Activated naive CD4-positive, alpha-beta T cell (primary cell): ENCODE measurements at places on chromosomes 3 and 15.

GRCh38 chr15:74209997-74210671 lies 7.5 kb upstream of the STRA6 start:
- no peak for DNase-seq

DNA sequence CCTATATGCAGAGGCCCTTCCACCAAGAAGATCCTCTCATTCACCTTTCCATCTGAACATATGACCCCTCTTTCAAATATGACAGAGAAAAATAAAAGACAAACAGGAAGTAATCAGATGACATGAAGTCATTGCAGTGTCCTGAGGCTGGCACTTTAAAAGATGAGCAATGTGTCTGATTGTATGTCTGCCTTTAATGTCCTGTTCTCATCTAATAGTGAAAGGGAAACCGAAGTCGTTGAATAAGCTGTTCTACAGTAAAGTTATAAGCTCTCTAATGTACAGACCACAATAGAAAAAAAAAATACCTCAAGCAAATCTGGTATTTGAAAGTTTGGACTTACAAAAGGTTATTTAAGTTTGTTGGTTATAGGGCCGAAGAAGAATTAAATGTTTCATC lies 243.0 kb downstream of the CLSTN2 start:
- DNase-seq = no peak

- no peak for DNase-seq
Observed at GRCh38 chr3:186510374-186511079, 33.7 kb downstream of the CRYGS start.

- no peak for DNase-seq
Observed at GRCh38 chr3:32310918-32311839, 72.7 kb downstream of the CMTM8 start.

GRCh38 chr3:171457607-171458061 lies 2.6 kb downstream of the TNIK start:
- DNase-seq = no peak

DNA sequence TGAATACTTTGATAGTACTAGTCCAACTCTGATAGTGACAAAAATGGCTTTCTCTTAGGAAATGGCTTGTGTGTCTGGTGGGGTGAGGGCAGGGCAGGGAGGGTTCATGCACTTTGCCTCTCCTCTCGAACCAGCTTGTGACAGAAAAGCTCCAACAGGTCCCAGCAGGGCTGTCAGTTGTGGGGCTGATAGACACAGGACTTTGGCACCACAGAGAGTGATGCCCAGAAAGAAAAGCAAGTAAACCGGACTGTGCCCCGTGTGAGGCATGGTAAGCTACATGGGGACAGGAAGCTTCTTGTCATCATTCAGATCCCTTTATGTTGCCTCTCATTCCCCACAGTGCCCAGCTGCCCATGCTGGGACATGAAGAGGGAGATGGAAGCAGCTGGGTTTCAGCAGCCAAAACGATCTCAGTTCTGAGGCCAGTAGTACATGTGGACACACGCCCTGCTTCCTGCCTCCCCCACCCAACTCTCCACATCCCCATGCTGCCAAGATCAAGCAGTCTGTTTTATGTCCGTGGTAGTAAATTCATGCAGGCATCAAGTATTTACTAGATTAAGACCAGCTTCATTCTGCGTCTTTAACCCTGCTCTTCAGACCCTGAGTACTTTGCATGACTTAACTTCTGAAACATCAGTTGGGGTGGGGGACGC lies 29.7 kb upstream of the LIPC start:
- no peak for DNase-seq

GRCh38 chr15:76648732-76649444 lies 256.3 kb downstream of the SCAPER start:
- DNase-seq = no peak

- no peak for DNase-seq
Observed at GRCh38 chr3:24503616-24504113, 9.0 kb upstream of the THRB start.

- DNase-seq = no peak
Observed at GRCh38 chr15:75114796-75115195, 86.9 kb upstream of the C15orf39 start.

DNA sequence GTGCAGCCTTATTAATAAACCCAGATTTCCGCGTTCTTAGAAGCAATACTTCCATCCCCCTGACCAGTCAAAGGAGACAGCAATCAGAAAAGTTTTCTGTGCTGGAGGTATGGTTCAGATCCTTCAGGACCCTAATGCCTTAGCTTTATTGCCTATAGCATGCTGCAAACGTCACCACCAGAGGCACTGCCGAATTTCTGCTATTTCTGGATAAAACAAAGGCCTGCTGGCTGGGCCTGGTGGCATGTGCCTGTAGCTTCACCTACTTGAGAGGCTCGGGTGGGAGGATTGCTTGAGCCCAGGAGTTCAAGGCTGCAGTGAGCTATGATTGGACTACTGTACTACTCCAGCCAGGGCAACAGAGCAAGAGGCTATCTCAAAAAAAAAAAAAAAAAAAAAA lies 407.2 kb downstream of the FOXP1 start:
- DNase-seq = no peak

DNA sequence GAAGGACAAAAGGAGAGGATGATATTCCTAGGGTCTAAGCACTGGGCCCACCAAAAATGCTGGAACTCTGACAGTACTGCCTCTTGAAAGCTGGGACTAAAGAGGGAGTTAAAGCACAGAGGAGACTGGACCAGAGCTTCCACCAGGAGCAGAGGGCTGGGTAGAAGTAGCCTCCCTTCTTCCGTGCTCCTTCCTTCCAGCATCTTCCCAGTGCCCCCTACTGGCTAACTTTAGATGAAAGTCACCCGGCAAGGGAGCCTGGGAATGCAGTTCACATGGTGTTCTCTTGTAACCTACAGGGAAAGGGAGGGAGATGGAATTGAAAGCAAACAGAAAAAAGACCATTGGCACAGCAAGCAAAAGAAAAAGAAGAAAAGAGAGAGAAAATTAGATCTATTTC lies 106.1 kb upstream of the COL8A1 start:
- DNase-seq = no peak

DNA sequence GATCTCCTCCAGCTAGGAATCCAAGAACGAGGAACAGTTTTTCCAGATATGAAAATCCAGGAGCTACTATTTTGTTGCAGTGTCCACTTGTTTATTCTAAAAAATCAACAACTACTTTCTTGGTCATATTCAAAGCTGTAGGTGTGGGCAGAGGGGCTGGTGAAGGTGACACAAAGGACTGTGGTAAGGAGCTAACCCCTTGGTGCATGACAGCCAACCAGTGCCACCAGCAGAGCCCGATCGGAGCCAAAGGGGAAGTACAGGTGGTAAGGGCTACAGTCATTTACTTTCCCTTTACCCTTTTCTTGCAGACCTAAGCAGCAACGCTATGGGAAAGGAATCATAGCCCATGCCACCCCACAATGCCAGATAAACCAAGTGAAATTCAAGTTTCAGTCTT lies 30.7 kb downstream of the PLA1A start:
- no peak for DNase-seq

DNA sequence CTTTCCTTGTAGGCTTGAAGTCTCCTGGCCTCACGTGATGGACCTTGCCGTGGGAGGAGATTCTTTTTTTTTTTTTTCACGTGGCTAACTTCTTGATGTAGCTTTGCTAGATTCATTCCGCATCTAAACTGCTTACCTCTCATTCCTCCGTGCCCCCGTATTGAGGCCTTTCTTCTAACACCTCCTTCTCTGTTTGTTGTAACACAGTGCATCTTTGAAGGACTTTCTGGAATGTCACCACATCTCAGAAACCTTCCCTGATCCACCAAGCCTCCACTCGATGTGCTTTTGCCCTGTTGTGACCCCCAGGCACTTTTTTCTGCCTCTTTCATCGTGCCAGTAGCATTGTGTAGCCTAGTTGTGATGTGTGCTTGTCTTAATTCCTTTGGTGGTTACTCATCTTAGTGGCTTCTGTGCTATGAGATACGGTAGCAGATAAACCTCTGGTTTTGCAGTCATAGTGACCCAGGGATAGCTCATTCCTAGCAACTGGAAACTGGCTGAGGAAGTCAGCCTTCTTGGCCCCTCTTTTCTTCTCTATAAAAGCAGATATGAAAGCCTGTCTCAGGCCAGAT lies 1.6 kb upstream of the BNC1 start:
- DNase-seq = no peak

- no peak for DNase-seq
Observed at GRCh38 chr3:72821161-72821781, 27.0 kb downstream of the SHQ1 start.

GRCh38 chr15:80785335-80785734 lies 6.2 kb downstream of the CEMIP start:
- DNase-seq = no peak

DNA sequence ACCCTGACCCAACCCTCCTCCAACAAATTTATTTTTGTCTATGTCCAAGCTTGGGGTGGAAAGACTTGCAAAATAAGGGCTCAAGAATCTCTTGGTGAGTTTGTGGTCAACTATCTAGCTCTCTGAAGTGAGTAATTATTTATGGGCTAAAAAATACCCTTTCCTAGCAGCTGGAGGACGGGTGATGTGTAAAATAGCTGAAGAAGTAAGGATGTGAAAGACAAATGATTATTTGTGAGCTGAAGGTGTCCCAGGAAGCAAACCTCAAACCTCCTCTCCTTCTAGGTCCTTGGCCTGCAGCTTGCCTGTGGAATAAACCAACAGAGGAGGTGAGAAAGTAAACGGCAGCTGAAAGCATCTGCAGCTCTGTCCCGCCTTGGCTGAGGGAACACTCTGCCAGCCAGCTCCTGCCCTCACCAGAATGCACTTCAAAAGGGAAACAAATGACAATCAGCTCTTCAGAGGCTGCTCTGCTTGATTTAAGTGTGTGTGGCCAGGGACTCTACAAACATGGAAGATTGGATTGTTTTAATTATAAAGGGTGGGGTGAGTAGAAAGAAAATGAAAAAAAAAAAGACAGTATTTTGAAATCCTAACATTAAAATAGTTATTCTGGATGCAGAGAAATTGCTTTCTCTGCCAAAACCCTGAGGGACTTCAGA lies 60.3 kb downstream of the TM4SF4 start:
- no peak for DNase-seq

DNA sequence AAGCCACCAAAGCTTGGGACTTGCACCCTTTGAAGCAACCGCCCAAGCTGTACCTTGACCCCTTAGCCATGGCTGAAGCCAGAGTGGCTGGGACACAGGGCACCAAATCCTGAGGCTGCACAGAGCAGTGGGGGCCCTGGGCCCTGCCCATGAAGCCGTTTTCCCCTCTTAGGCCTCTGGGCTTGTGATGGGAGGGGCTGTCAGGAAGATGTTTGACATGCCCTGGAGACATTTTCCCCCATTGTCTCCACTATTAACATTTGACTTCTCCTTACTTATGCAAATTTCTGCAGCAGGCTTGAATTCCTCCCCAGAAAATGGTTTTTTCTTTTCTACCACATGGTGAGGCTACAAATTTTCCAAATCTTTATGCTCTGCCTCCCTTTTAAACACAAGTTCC lies 522.2 kb downstream of the EDEM1 start:
- no peak for DNase-seq

- no peak for DNase-seq
Observed at GRCh38 chr3:58999774-59000160, 50.1 kb downstream of the CFAP20DC start.

GRCh38 chr3:116118475-116119169 lies 326.7 kb downstream of the LSAMP start:
- DNase-seq = no peak

GRCh38 chr3:80677796-80678195 lies 910.0 kb upstream of the ROBO1 start:
- DNase-seq = no peak

- DNase-seq = no peak
Observed at GRCh38 chr15:96035091-96035490, 295.4 kb upstream of the NR2F2 start.

- DNase-seq = no peak
Observed at GRCh38 chr15:98391568-98391967, 256.8 kb upstream of the IGF1R start.

- DNase-seq = no peak
Observed at GRCh38 chr3:187746442-187747281, 1.4 kb upstream of the BCL6 start.

DNA sequence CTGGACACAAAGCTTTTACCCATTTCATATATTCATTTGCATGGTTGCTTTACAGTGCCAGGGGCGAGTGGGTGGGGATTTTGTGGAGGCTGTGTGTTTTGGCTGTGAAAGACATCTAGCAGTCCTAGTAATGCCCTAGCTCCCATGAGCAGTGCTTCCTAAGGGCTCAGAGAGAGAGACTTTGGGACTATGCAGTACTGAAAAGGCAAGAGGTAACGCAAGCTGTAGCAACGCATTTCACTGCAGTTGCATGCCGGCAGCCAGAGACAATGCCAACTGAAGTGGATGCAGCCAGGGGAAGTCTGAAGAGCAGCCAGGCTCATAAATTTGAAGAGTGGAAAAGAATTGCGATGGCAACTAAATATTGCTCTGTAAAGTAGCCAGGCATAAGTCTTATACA lies 27.4 kb upstream of the ATP10A start:
- DNase-seq = no peak

GRCh38 chr15:80240276-80240675 lies 11.7 kb downstream of the CTXND1 start:
- no peak for DNase-seq

GRCh38 chr15:41695750-41696436 lies 35.7 kb downstream of the MGA start:
- no peak for DNase-seq

GRCh38 chr3:113158171-113158570 lies 53.2 kb upstream of the BOC start:
- no peak for DNase-seq

- no peak for DNase-seq
Observed at GRCh38 chr3:114428044-114428595, 134.3 kb downstream of the TIGIT start.

GRCh38 chr3:163213838-163214237 lies 1717.2 kb downstream of the OTOL1 start:
- no peak for DNase-seq

DNA sequence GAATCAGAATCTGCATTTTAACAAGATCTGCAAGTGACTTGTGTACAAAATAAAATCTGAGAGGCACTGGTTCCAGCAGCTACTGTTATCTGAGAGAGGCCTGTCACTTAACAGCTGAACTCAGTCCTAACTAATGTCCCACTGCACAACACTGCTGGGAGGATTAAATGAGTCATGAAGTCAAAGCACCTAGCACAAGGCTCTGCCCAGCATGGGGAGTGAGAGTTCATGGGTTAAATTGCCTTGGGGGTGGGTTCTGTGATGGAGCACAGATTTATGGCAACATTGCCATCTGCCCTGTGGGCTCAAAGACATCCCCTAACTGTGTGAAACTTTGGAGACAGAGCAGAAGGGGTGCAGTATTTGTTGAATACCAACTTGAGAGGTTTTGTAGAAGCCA lies 250.9 kb downstream of the PLCL2 start:
- DNase-seq = no peak

- no peak for DNase-seq
Observed at GRCh38 chr15:48928877-48929538, 34.7 kb downstream of the SHC4 start.

DNA sequence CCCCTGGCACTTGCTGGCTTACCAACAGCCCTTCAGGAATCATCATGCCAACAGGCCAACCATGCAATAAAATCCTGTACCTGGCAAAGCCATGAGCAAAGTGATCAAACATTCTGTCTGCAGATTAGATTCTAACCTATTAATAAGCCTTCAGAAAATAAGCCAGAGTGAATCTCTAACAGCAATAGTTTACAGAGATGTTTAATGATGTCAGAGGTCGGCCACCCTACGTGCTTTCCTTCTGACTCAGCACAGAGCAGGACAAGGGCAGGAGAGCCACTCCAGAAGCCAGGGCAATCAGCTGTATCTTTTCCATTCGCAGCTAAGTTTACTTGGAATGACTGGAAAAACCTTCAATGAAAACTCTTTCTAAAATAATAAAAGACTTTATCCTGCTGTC lies 13.1 kb downstream of the COL8A1 start:
- DNase-seq = no peak

GRCh38 chr3:61574854-61575253 lies 13.5 kb downstream of the PTPRG start:
- DNase-seq = no peak

- DNase-seq = no peak
Observed at GRCh38 chr15:74420193-74420905, 13.4 kb downstream of the SEMA7A start.
